ENCODE measurements at places on chromosomes 11 and 22.

DNA sequence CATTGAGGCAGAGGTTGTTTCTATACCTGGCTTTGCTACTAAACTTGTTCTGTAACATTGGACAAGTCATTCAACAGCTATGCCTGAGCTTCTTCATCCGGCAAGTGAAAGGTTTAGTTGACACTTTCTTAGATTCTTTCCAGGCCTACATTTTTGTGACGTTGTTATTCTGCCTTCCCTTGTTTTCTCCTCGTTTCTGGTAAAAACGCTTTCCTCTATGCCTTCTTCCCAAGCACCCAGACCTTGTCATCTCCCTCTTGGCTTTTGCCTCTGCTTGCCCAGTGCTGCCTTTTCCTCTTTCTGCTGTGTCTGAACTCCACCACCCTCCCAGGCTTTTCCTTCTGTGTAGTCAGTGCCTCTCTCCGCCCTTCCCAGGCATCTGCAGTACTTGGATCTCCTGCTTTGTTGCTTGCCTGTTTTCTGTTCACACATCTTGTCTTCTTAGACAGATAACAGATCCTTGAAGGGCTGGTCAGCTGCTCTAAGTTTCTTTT lies 1.4 kb upstream of the AMOTL1 start:
- no peak for DNase-seq

GRCh38 chr11:65262776-65263175 lies 1.0 kb downstream of the POLA2 start:
- peak; percentile 51 for DNase-seq

DNA sequence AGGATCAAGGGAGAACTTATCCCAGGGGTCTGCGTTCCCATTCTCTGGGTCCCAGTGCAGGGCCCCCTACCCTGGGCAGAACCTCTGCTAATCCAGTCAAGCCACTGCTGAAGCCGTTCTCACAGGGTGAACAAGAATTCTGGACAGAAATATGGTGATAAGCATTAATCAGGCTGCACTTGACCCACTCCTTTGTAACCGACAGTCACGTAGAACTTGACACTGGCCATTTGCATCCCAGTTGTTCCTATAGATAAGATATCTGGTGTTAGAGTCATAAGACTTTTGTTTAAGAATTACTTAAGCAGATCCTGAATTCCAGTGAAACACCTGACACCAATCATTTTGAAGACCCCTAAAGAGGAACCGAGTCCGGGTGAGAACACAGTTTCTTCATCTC lies 107.5 kb upstream of the THY1 start:
- no peak for DNase-seq

GRCh38 chr22:43530349-43531201 lies 118.8 kb downstream of the MPPED1 start:
- DNase-seq: no peak

DNA sequence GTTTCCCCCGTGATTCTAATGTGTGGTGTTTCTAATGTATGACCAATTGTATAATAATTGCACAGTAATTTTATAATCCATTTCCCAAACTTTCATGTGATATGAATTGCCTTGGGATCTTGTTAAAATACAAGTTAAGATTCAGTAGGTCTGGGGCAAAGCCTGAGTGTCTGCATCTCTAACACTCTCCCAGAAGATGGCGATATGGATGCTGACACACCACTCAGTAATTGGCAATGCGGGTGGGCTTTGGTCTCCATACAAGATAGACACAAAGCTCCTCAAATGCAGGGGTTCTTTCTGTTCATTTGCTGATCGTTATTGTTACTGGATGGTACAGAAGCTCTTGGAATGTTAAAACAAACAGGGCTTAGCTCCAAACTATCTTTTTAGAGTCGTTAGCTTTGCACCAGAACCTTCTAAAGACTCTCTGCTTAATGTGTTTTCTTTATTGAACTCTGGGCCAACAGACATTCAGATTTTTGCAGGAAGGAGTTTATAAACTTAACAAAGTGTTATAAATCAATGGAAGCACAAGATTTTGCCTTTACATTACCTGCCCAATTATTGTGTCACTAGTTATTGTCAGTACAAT lies 45.4 kb upstream of the ANO3 start:
- peak; percentile 31 for DNase-seq

- DNase-seq: no peak
These were observed at the start of gene ASCL3 for GRCh38 chr11:8942518-8943066. TSS of gene ASCL3 (minus strand) at chr11:8943016. CDS start at chr11:8938161, 4,855 bp downstream.

DNA sequence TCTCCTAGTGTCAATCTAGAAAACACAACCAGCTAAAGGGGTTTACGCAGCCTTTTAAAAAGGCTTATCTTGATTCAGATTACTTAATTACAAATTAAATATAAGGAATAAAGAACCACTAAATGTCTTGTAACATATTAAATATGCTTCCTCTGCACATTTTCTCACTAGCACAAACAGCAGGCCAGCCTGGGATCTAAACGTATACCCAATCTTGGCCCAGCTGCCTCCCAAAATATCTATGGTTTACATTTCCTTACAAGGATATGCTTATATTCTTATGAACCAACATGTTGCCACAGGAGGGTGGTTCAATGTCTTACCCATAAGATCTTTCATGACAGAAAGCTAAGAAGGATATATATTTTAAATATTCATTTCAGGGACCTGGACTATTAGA lies 7.7 kb downstream of the LGR4 start:
- DNase-seq: no peak

GRCh38 chr11:115579181-115579825 lies 75.1 kb upstream of the CADM1 start:
- DNase-seq: no peak

- DNase-seq: peak; percentile 32
These were observed 12.3 kb downstream of the STARD10 start for GRCh38 chr11:72781313-72782080.

DNA sequence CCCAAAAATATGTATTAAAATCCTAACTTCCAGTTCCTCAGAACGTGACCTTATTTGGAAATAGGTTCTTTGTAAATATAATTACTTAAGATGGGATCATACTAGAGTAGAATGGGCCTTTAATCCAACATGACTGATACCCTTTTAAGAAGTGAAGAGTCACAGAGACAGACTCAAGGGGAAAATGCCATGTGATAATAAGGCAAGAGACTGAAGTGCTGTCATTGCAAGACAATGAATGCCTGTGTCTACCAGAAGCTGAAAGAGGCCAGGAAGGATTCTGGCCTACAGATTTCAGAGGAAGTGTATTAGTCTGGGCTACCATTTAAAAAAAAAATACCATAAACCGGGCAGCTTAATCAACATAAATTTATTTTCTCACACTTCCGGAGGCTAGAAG lies 85.9 kb upstream of the LRRC55 start:
- no peak for DNase-seq

- no peak for DNase-seq
These were observed 996.5 kb downstream of the OPCML start for GRCh38 chr11:132535830-132536229.

GRCh38 chr11:122882189-122882856 lies at the start of gene JHY:
TSS of gene JHY (plus strand) at chr11:122882759. CDS start at chr11:122885850, 3,091 bp downstream.
- DNase-seq: no peak

- DNase-seq: no peak
These were observed 78.0 kb upstream of the PPARA start for GRCh38 chr22:46072110-46072881.

GRCh38 chr11:120773501-120774031 lies 250.3 kb upstream of the TBCEL start:
- no peak for DNase-seq

- no peak for DNase-seq
These were observed 392.2 kb downstream of the TBC1D22A start for GRCh38 chr22:47154621-47155081.

DNA sequence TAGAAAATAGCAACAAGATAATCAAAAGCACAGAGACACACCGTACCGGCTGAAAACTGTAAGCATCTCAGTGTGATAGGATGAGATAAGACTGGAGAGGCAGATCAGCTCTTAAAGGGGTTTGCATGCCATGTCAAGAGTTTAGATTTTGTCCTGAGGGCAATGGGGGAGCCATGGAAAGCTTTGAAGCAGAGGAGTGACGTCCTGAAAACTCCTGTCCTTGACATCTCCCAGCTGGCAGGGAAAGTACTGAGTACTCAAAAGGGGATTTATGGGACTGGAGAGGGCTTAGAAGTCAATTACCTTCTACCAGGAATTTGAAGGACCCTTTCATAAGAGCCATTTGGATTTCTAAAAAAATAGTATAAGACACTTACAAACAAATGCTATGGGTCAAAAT lies 420.5 kb upstream of the NARS2 start:
- DNase-seq: no peak

- DNase-seq: no peak
These were observed 106.3 kb downstream of the KCNQ1OT1 start for GRCh38 chr11:2593393-2593950.

- no peak for DNase-seq
These were observed 35.7 kb downstream of the CYB5R2 start for GRCh38 chr11:7637447-7638157.

GRCh38 chr22:38953577-38954413 lies 3.6 kb upstream of the APOBEC3A start:
- DNase-seq: no peak

GRCh38 chr11:7450836-7451235 lies 34.5 kb upstream of the OLFML1 start:
- DNase-seq: no peak

- DNase-seq: no peak
These were observed 26.8 kb upstream of the JAM3 start for GRCh38 chr11:134041791-134042696.

- no peak for DNase-seq
These were observed 36.3 kb upstream of the CFAP300 start for GRCh38 chr11:102010776-102011494.

DNA sequence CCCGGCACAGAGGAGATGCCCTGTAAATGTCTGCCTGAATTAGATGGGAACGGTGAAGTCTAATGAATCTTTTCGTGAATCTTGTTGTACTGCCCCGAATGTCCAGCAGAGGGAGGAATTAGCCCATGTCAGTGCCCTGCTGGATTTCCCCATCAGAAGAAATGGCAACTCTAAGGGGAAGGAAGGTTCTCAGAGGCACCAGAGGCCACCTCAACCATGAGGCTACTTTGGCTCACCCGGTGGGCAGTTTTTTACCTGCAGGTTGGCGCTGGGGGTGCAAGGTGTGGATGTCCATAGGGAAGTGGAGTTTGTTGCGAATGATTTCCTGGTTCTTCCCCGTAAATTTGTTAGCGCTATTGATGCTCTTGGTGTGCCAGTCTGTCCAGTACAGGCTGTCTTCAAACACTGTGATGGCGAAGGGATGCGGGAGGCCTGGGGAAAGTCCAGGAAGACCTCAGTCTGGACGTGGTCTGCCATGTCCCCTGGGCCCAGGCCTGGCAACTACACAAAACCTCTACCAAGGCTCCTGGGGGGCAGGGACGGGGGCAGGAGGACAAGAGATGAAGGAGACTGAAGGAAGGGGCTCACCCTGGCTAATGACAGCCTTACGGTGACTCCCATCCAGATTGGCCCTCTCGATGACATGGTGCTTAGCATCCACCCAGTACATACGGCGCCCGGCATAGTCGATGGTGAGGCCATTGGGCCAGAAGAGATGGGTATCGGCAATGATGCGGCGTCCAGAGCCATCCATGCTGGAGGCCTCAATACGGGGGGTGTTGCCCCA lies 28.5 kb downstream of the LRP4 start:
- DNase-seq: peak; percentile 93

DNA sequence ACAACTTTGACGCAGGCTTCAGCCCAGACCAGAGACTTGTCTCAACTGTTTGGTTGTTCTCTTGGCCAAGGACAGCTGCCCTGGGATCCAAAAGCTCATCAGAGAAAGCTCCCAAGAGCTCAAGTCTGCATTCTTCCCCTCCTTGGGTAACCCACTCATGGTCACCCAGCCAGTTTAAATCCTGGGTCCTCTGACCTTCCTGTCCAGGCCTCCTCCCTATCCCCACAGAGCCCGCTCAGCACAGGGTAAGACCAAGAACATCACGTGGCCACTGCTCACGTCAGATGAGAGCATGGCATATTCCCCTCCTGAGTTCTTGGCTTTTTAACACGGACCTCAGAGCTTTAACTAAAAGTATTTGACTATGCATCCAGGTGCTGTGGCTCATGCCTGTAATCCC lies 25.8 kb downstream of the TSKU start:
- DNase-seq: no peak

GRCh38 chr11:61147791-61148620 lies 13.2 kb downstream of the VPS37C start:
- DNase-seq: peak; percentile 92

DNA sequence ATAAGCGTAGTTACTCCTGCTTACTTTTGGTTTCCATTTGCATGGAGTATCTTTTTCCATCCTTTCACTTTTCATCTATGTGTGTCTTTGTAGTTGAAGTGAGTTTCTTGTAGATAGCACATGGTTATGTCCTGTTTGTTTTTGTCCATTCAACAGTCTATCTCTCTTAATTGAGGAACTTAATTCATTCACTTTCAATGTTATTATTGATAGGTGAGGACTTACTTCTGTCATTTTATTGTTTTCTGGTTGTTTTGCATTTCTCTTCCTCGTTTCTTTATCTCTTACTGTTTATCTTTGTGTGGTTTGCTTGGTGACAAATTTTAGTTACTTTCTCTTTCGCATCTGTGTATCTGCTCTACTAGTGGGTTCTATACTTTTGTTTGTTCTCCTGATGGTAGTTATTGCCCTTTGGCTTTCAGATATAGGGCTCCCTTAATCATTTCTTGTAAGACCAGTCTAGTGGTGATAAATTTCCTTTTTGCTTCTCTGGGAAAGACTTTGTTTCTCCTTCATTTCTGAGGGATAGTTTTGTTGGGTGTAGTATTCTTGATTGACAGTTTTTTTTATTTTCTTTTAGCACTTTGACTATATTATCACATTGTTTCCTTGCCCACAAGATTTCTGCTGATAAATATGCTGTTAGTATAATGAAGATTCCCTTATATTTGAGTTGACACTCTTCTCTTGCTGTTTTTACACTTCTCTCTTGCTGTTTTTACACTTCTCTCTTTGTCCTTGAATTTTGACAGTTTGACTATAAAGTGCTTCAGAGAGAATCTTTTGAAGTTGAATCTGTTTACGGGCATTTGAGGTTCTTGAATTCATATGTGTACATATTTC lies 9.0 kb upstream of the RAG1 start:
- DNase-seq: no peak
